Caki2 (cell line): ENCODE measurements at places on chromosomes 16 and 17.
A peak's percentile ranks its signal among the peaks of the same experiment; 100 is the strongest.

- no peak for DNase-seq
Observed at GRCh38 chr17:67620636-67621035, 97.1 kb upstream of the NOL11 start.

GRCh38 chr17:59790910-59791309 is 83.5 kb downstream of the VMP1 start:
- DNase-seq = no peak

DNA sequence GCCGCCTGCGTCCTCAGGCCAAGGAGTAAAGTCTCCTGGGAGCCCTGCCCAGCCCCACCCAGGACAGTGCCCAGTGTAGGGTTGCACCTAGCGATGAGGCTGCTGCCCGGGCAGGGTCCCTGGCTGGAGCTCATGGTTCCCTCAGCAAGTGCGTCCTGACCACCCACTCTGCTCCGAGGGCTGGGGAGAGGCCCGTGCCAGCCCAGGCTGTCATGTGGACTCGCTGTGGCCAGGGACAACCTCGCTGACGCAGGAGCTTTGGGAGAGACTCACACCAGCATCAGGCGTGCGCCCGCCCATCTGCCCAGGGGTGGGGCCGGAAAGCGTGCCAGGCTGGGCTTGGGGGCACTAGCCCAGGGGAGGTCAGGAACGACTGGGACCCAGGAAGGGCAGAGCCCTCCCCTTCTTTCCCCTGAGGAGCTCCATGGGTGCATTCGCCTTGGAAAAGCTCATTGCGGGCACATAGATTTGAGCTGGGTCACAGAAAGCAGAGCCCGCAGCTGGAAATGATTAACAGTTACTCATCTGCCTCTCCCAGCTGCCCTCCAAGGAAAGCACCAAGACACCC is 19.7 kb downstream of the DPEP1 start:
- DNase-seq = peak; percentile 89

GRCh38 chr17:49469831-49470810 is 25.0 kb upstream of the NGFR start:
- no peak for DNase-seq

GRCh38 chr16:75379911-75380847 is 53.1 kb downstream of the CFDP1 start:
- DNase-seq = no peak

DNA sequence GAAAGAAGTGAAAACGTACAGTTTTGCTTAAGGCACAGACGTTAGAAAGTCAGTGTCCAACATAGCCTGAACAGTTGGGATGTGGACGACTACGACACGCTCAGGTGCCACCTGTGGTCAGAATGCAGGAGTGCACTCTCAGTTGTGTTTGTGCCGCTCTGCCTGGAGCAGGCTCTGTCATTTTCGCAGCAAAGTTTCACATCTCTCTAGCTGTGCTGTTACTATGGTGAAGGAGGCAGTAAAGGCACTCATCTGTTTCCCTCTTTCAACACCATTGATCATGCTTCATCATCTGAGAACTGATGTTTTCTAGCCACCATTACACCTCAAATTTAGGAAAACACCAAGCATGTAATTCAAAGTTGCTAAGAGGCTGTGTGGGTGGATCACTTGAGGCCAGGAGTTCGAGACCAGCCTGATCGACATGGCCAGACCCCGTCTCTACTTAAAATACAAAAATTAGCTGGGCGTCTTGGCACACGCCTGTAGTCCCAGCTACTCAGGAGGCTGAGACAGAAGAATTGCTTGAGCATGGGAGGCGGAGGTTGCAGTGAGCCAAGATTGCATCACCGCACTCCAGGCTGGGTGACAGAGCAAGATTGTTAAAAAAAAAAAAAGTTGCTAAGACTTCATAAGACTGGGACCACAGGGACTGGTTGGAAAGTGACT is 44.9 kb upstream of the DNAJA2 start:
- peak; percentile 7 for DNase-seq

GRCh38 chr17:76438906-76439305 is 14.0 kb downstream of the UBE2O start:
- DNase-seq = no peak

DNA sequence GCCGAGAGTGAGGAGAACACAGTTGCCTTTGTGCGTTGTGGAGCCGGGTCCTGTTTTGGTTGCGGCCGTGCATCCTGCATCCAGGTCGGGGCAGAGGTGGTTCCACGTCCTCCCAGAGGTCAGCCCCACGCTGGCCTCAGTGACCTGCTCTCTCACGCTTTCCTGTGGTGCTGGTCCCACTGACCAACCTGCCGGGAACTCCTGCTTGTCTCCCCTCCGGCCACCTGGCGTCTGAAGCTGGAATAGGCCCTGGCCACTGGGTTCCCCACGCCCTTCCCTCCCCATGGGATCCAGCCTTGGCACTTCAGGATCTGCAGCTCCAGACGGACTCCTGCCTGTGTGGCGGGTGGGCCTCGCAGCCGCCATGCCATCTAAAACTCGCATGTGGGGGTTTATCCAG is 85.5 kb upstream of the ZNF750 start:
- no peak for DNase-seq

GRCh38 chr17:64037180-64037579 is 16.7 kb upstream of the ICAM2 start:
- no peak for DNase-seq

DNA sequence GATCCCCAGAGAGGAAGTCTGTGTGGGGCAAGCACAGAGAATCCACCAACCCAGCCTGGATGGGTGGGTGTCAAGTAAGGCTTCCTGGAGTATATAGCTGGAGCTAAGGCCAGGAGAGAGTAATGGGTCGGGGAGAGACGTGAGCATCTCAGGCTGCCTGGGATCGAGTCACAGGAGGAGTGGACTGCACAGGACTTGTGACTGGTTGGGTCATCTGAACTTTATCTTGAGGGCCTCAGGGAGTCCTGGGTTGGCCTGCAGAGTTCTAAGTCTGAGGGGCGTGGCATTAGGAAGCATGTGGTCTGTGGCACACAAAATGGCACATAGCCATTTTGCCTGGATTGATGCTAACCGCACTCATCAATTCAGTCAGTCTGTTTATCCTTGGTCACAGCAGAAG is 1.5 kb downstream of the PLA2G15 start:
- peak; percentile 46 for DNase-seq

DNA sequence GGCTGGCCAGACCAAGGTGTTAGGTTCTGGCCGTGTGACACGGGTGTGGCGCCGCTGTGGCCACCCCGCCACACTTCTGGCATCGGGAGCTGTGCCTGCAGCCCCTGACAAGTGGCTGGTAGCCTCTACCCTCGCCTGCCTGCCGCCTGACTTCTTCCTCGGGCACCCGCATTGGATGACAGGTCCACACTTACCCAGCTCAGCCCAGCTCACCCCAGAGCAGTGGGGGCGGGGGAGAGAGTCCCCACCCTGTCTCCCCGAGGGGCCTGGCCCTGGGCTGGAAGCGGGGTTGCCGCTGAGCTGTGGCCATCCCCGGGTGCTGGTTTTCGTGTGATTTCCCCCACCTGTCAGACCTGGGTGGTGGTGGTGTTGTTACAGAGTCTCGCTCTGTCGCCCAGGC is 53.9 kb upstream of the ACSF3 start:
- no peak for DNase-seq

DNA sequence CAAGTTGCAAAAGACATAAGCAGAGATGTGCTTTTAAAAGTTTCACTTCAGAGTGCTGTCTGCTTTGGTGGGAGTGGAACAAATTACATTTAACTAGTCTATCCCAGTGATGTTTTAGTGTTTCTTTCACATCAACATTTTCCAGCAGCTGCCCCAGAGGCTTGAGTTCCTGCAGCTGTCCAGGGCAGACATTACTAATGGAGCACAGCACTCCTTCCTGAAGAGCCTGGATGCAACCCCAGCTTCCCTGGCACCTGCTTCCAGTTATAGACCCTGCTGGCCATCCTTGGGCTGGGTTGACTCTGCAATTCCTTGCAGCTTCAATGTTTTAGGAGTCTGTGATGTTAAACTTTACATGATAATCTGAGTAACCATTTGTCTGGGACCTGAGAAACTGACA is 61.4 kb upstream of the PIRT start:
- no peak for DNase-seq

- DNase-seq = no peak
Observed at GRCh38 chr16:25478476-25478875, 213.3 kb upstream of the HS3ST4 start.

GRCh38 chr17:44074231-44074910 is 3.8 kb downstream of the G6PC3 start:
- DNase-seq = no peak

GRCh38 chr17:38893607-38894006 is 23.7 kb downstream of the LASP1 start:
- DNase-seq = no peak

DNA sequence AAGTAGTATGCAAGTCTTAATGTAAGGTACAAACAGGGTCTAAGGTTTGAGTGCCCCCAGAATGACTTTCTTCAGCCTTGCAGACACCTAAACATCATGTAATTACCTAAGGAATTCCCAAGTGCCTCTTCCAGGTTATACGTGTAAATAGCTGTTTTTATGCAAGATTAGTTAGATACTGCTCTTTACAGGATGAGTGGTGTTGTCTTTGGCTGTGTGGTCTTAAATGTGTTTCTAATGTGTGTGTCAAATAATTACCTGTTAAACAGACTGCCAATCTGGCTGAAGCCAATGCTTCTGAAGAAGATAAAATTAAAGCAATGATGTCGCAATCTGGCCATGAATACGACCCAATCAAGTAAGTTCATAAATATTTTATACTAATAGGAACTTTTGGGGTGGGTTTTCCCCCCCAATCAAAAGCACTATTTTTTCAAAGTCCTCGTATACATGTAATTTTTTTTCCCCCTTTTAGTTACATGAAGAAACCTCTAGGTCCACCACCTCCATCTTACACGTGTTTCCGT is 16.0 kb downstream of the RBBP6 start:
- DNase-seq = no peak

DNA sequence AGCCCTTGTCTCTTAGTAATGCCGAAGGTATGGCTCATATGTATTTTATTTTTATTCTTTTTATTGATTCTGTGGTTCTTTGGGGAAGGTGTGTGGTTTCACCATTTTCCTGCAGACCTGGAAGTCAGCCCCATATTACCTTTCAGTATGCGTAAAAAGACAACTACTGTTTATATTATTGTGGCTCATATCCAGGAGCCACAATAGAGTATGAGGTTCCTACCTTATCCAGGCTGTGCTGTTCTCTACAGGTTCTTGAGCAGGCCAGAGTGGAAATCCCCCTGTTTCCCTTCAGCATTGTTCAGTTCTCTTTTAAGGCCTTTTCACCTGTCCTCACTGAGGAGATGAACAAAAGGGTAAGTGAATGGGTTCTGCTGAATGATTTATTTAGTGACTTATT is 33.2 kb downstream of the REXO5 start:
- no peak for DNase-seq

DNA sequence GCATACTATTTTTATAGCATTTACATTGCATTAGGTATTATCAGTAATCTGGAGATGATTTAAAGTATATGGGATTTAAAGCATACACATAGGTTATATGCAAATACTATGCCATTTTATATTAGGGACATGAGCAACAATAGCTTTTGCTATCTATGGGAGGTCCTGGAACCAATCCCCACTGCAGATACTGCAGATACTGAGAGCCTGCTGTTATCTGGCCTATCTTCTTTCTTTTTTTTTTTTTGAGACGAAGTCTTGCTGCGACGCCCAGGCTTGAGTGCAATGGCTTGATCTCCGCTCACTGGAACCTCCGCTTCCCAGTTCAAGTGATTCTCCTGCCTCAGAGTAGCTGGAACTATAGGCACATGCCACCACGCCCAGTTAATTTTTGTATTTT is 37.4 kb downstream of the STH start:
- DNase-seq = no peak

- no peak for DNase-seq
Observed at GRCh38 chr16:88992351-88993165, 15.6 kb upstream of the CBFA2T3 start.

DNA sequence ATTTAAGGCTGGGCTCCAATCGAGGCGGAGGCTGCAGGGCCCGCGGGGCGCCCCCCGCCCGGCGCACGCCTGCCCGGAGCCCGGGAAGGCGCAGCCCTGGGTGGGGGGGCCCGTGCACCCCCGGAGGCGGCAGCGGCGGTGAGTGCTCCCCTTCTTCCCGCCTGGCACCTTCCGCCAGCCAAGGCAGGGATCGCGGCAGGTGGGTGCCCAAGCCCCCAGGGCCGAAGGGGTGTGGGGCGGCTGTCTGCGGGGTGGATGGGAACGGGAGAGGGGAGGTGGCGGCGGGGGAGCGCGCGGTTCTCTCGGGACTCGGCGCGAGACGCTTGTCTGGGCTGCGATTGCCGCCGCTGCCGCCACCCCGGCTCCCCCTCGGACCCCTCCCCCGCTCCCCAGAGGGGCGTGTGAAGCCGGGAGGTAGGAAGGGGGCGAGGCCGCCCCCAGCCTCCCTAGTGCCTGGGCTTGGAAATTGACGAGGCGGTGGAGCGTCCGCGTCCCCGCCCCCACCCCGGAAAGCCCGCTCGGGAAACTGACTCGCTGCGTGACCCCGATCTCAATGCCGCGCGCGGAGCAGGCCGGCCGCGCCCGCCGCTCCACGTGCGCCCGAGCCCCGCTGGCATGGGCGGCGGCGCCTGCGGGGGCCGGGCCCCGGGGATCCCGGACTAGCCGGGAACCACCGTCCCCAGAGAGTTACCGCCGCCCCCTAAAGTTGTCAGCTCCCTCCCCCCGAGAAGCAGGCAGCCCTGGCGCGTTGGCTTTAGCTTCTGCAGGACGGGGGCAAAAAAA is 231.5 kb downstream of the MRTFB start:
- DNase-seq = no peak

- peak; percentile 91 for DNase-seq
Observed at GRCh38 chr17:64773836-64774761, 112.0 kb upstream of the SMURF2 start.

DNA sequence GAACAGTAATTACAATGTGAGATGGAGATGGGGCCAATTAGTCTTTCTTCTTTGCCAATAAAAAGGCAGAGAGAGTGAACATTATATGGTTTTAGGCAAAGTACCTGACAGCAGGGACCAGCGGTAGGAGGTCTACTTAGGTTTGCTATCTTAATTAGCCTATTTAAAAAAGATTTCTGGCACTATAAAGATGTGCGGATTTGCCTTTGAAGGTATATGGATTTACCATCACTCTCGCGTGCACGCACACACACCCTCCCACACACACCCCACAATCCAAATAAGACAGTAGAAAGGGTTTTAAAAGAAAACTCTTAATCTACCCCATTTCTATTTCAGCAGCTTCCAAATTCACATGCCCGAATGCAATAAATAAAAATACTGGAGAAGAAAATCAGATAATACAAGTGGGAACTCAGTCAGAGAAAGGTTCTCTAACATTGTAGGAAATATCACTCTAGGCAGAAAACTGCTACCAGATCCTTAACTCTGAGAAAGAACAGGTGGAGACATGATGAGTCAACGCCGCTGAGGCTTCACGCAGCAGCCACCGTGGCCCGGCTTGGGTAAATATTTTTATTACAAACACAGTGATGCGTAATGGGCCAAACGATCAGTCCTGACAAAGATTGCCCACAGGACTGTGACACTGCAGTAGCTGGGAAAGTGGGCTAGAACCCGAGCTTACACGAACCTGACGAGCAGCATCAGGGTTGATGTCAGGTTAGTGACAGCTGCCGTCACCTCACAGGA is 66.6 kb upstream of the AXIN2 start:
- DNase-seq = peak; percentile 89

GRCh38 chr17:75557852-75558665 is 29.5 kb upstream of the MYO15B start:
- DNase-seq = no peak
